ENCODE measurements at places on chromosomes 4 and X.

GRCh38 chr4:125666635-125667034, 351.9 kb downstream of the FAT4 start:
- DNase-seq: no peak

- DNase-seq: no peak
Measured at GRCh38 chrX:56564921-56565840, 1.8 kb downstream of the UBQLN2 start.

- DNase-seq: no peak
Measured at GRCh38 chr4:8552581-8553205, 27.5 kb upstream of the GPR78 start.

DNA sequence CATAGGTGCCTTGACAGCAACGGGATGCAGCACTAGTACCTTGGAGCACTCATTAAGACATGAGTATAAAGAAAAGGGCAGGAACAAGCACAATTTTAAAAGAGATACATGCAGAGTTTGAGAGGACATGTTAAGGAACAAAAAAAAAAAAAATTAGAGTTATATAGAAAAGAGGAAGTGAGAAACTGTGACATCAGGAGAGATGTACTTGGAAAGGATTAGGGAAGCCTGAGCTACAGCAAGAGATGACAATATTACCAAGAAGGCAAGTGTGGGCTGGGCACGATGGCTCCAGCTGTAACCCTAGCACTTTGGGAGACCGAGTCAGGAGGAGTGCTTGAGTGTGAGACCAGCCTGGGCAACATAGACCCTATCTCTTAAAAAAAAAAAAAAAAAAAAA, 37.4 kb downstream of the GPR143 start:
- DNase-seq: no peak

DNA sequence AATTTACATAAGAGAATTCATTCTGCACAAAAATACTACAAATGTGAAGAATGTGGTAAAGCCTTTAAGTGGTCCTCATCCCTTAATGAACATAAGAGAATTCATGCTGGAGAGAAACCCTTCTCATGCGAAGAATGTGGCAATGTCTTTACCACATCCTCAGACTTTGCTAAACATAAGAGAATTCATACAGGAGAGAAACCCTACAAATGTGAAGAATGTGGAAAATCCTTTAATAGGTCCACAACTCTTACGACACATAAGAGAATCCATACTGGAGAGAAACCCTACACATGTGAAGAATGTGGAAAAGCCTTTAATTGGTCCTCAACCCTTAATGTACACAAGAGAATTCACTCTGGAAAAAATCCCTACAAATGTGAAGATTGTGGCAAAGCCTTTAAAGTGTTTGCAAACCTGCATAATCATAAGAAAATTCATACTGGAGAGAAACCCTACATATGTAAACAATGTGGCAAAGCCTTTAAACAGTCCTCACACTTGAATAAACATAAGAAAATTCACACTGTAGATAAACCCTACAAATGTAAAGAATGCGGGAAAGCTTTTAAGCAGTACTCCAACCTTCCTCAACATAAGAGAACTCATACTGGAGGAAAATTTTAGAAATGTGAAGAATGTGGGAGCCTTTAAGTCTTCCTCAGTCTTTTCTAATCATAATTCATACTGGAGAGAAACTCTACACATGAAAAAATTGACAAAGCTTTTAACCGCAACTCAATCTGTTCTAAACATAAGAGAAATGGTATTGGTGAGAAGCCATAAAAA, 37.4 kb downstream of the ZNF718 start:
- no peak for DNase-seq

DNA sequence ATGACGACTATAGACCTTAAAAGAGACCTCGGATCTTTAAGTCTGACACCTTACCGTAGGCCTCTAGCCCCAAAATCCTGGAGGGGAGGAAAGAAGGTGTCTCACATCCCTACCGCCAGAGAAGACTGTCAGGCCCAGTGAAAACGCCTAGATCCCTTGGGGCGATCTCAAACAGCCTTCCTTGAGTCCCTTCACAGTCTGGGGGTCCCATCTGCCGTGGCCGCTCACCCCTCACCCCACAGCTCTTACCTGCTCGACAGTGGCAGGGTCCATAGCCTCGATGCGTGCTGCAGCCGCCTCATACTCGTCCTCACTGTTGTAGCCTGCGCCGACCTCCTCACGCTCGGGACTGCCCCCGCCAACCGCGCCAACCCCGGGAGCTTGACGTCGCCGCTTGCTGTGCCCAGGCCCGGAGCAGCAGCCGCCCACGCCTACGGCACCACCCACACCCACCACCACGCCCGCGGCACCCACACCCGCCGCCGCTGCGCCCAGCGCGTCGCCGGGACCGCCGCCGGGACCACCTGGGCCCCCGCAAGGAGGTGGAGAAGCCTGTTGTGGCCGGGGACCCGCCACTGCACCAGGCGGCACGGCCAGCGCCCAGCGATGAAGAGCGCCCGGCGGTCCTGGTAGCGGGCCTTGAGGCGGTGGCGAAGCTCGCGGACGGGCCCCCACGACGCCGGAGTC, 536 bp downstream of the OTUD5 start:
- DNase-seq: no peak

GRCh38 chr4:10584042-10584441, 100.5 kb downstream of the CLNK start:
- no peak for DNase-seq

DNA sequence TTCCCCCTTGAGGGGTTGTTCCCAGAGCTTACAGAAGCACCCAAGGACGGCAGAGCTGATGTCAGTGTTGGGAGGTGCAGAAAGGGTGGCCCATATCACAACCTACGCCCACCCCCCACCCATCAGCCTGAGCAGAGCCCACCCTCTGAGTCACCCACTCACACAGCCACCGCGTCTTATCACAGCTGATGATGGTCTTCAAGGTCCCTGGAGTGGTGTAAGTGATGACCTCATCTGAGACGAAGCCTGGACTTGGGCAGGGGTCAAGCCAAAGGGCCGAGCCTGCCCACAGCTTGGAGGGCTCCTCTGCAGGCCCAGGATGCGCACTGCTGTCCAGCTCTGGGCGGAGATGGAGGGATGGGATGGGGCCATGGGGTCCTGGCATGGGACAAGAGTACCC, 3.0 kb upstream of the HTRA3 start:
- DNase-seq: no peak

DNA sequence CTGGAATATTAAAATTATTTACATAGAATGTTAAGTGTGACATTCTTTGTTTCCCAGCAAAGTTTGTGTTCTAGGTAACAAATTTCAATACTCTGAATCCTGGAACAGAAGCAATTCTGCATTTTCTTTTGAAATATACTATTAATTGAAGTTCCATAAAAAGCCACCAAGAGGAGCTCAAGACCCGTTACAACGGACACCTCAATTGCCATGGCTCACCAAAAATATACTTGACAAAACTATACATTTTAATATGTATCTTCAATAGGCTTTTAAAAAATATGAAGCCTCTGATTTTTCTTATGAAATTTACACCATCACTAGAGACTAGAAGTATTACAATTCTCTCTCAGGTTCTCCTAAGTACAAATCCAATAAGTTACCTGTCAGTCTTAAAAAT, 111.4 kb downstream of the NYX start:
- DNase-seq: no peak

DNA sequence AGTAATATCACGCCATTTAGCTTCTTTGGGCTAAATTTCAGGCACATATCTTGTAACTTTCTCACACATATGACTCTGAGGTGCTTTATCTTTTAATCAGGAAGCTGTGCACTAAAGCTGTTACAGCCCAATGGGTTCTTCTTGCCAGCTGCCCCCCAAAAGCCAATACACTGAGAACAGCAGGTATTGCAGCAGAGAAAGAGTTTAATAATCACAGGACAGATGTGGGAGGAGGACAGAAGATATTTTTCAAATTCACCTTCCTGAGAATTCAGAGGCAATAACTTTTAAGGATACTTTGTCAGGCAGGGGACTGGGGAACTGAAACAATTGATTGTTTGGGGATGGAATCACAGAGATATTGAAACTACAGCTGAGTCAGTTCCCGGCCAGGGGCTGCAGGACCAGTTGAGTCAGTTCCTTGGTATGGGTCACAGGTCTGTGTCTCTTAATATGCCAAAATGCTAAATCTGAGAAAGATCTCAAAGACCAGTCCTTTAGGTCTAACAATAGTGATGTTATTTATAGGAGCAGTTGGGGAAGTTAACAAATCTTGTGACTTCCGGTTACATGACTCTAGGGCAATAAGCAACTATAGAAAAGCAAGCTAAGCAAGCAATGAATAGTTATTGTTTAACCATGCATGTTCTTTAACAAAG, 28.1 kb downstream of the DDIT4L start:
- DNase-seq: no peak

- no peak for DNase-seq
Measured at GRCh38 chr4:48032721-48033120, 16.1 kb downstream of the NIPAL1 start.

DNA sequence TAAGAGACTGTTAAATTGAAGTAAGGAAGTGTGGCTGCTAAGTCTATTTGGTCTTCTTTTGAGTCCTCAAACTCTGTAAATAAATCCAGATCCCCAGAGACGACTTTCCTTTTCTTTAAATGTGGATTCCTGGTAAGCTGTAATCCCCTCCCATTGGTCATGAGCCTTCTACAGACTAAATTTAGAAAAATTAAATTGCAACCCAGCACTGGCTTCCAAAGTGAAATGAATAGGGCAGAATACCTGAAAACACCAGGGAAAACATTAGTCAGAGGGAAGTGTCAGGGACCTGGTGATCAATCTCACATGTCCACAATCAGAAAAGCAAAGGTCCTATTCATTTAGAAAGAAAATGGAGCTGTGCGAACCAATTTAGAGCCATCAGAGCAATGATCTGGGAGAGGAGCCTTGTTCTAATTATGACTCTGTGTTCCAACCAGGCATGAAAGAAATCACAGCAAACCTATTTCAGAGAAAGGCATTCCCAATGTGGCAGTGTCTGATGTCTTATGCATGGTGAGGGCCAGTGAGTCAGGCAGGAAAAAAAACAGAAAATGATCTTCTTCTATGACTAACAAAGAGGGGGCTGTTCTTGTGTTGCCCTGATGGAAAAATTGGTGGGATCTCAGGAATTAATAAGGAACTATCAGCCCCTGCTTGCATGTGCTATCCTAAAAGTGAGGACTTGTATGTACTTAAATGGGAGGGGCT, 19.8 kb upstream of the CCDC149 start:
- no peak for DNase-seq

GRCh38 chrX:16788477-16788876, 2.2 kb downstream of the TXLNG start:
- no peak for DNase-seq

DNA sequence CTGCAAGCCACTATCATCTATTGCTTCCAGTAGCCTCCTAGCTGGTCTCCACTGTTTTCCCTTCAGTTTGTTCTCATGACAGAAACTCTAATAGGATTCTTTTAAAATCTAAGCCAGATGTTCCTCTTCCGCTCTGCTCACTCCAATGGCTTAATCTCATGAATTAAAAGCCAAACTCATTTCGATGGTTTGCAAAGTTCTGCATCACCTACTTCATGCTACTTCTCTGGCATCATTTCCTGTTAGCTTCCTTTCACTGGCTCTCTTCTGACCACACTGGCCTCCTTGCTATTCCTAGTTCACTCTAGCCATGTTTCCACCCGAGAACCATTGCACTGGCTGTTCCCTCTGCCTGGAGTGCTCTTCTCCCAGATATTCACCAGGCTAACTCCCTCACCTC, 102.0 kb upstream of the LSM6 start:
- DNase-seq: no peak

DNA sequence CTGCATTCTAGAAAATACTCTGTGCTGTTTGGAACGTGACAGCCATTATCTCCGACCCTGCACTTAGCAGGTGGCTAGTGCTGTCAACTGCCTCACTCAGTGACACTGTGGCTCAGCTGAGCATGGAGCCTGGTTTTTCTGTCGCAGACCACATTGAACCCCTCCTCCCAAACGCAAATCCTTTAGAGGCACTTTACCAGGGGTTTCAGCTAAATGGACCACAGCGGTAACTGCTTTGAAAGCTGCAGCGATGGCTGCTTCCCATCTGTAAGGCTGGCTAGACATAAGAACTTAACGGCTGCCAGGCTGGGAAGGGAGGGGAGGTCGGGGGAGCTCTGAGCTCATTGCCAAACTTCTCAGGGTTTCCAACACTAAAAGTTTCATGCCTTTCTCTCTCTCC, 8.1 kb downstream of the SLC34A2 start:
- no peak for DNase-seq

- no peak for DNase-seq
Measured at GRCh38 chr4:147479786-147480185, 1.1 kb upstream of the EDNRA start.

DNA sequence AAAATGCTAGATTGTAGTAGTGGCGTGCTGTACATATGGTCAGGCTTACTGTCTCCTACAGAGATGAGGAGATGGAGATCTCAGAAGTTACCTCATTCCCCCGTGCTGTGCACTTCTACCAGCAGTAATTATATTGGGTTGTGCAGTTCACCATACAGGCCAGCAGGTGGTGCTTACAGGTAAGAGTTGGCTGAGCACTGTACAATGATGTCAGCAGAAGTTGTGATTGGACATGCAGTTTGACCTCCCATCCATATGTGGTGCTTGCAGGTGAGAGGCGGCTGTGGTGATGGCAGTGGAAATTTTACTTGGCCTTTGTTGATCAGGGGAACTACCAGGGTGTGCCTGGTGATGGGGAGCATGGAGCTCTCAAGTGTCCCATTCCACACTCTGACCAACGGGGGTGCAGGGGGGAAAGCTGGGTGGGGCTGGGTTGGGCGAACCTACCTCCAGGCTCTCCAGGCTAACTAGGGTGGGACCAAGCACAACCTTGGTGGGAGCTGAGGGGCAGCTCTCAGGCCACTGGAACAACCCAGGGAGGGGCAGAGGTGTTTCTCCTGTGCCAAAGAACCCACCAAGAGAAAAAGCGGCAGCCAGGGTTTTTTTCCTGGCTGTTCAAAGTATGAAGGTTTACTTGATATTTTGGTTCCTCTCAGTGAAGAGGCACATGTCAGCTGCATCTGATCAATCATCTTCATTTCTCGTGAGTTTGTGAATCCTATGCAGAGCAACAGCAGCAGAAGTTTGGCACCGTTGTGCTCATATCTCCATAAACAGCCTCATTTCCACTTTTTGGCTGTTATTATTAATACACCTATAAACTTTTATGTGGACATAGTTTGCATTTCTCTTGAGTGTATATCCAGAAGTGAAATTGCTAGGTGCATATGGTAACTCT, 73.8 kb upstream of the FREM3 start:
- peak; percentile 6 for DNase-seq
